ENCODE measurements at places on chromosomes 11 and 22.

DNA sequence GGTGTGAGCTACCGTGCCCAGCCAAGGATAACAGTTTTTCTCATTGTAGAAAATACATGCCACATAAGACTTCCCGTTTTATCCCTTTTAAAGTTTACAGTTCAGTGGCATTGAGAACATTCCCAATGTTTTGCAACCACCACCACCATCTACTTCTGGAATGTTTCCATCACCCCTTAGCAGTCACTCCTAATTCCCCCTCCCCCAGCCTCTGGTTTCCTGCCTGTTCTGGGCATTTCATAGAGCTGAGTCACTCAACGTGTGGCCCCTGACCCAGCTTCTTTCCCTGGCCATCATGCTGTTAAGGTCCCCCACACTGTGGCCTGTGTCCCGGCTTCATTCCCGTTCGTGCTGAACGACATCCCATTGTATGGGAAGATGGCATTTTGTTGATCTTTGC is 30.7 kb downstream of the FGF4 start:
- DNase-seq, result no peak

- no peak for DNase-seq
These were observed 61.5 kb downstream of the BTG4 start for GRCh38 chr11:111450480-111451320.

DNA sequence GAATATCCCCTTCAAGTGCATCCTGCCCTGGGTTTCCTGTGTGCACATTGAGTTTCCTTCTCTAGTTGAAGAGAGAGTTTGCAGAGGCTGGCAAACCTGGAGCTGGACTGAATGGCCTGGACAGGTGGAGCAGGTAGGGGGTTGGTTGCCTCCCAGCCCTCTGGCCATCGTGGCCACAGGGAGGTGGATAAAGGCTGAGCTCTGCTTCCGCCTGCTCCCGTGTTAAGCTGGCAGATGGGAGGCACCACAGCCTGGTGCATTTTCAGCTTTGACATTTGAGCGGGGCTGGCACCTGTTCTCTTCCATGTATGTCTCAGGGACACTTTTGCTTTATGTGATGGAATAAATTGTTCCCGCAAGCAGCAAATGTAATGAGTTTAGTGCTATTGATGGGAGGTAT is 11.1 kb downstream of the MICAL2 start:
- no peak for DNase-seq

GRCh38 chr11:129282634-129283033 is 90.5 kb upstream of the ARHGAP32 start:
- DNase-seq, result no peak

- DNase-seq, result no peak
These were observed 35.4 kb upstream of the CARS1 start for GRCh38 chr11:3092603-3093141.

DNA sequence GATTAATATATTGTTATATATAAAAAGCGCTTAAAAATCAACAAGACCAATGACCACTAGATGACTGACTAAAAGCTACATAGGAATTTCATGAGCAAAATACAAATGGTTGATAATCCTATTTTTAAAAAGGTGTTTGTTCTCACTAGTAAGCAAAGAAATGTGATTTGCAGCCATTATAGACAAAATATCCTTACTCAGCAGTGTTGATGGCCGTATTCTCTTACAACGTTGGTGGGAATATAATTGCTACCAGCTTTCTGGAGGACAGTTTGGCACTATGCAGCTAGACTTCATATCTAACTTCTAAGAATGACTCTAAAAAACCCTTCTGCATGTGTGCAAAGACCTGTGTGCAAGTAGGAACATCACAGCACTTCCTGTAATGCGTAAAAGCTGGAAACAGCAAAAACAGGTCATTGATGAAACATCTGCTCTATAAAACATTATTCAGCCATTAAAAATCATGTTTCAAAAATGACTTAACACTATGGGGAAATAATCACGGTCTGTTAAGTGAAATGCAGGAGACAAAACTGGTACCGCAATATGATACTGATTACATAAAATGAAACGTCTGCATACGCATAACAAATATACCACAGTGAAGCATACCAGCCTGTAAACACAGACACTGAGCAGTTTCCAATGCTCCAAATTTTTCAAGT is 70.1 kb upstream of the LINC01488 start:
- no peak for DNase-seq

GRCh38 chr11:76415073-76415472 is 29.7 kb upstream of the EMSY start:
- no peak for DNase-seq

GRCh38 chr22:27695925-27696324 is 105.6 kb downstream of the MN1 start:
- no peak for DNase-seq

DNA sequence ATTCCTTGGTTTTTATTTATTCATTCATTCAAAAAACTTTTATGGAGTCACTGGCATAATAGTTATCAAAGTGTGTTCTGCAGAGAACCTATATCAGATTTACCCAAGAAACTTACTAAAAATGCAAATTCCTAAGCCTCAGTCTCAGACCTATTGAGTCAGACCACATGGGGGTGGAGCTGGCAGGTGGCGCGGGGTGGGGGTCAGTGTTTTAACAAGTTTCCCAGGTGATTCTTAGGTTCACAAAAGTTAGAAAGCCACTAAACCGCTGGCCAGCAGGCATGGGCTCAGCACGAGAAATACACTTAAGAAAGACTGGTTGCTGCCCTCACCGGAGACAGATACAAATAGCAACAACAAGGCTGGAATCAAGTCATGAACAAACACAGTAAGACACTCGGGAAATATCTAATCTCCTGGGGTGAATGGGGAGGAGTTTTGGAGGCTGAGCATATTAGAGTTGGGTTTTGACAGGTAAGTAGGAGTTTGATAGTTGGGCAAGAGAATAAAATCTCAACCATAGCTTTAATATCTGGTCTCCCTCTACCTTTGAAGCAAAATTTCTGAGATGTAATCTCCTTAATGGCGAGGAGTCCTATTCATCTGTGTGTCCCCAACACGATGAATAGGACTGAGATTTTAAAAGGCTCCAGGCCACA is 167.5 kb upstream of the NECTIN1 start:
- no peak for DNase-seq

- DNase-seq, result no peak
These were observed 25.3 kb upstream of the SESN3 start for GRCh38 chr11:95256321-95256779.

DNA sequence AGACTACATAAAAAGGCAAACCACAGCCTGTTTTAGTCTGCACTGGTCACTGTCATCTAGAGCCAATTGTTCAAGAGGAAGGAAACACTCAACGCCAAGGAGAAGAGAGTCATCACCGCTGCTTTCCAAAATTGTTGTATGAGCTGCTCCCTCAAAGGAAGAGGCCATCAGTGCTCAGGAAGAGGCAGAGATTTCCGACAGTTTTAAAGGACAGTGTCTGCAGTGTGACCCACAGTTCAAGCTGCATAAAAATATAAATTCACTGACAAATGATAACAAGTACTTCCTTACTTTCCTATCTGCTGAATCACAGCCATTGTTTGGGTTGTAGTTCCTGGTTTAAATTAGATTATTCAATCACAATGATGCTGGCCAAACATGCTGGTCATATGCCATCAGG is 16.4 kb downstream of the PRCP start:
- no peak for DNase-seq

DNA sequence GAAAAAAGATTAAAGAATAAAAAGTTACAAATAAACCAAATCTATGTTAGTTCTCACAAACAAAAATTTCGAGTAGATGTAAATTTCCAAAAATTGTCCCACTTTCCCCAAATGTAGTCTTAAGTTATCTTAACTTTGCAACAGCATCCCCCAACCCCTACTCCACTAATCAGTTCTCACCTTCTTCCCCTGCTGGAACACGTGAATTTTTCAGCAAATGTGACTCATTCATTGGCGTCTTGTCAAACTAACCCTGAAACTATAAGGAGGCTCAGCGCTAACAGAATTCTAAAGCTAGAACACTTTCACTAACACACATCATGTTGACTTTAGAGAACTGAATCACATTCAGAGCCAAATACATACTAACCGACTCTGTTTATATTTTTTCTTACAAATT is 46.1 kb downstream of the PHF21A start:
- peak; percentile 36 for DNase-seq

GRCh38 chr22:20061481-20061861 is 18.6 kb upstream of the DGCR8 start:
- DNase-seq, result no peak

- no peak for DNase-seq
These were observed 43.6 kb downstream of the TENM4 start for GRCh38 chr11:79397252-79397651.

- DNase-seq, result no peak
These were observed 1.5 kb downstream of the RPL3 start for GRCh38 chr22:39317775-39318506.

DNA sequence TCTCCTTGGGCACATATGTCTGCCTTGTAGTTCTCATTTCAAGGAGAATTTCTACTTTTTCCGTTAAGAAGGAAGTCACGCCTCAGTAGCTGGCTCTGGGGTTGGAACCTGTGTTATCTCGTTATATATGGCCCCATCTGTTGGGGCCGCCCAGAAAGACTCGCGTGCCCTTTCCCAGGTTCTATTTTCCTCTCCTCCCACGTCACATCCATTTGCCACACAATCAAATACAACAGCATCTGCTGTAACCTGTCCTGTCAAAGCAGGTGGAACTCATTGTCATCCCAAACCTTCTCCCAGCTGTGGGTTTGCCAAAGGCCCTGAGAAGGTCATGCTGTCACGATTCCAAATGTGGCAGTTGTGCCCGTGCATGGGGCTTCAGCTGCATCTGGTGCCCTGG is 213.1 kb upstream of the ZBED5 start:
- no peak for DNase-seq

GRCh38 chr11:1748636-1749394 is 1.6 kb downstream of the IFITM10 start:
- no peak for DNase-seq

DNA sequence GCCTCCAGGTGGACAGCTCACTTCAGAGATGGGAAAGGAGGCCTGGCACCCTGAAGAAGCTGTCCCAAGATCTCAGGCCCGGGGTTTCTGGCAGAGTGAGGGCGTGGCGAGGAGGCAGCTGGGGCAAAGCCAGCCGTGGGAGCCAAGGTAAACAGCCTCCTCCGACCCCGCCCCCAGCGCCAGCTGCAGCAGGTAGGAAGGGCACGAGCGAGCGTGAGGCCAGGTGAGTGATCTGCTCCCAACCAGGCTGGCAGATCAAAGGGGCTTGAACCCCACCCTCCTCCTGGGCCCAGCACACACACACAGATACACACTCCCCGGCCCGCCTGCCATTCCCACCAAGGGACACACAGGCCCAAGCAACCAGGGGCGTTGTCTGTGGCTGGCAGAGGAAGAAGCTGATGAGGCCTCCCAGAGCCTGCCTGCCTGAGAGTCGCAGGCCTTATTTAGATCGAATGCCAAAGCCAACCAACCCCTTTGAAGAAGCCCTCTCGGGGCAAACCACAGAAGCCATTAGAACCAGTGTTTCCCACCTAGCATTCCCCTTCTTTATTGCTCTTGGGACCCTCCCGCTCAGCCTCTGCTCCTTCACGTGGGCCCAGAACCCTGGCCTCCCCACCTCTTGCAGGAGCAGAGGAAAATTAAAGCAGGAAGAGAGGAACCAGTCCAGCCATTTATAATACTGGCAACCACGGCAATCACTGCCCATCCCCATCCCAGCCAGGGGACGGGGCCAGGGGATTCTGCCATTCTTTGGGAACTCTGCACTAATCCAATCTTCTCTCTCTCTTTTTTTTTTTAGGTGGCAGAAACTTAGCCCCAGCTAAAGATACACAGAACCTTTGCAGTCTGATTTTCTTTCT is 5.0 kb downstream of the PDGFB start:
- DNase-seq, result peak; percentile 40

- no peak for DNase-seq
These were observed 377.2 kb downstream of the CTTN start for GRCh38 chr11:70775386-70776075.

- DNase-seq, result no peak
These were observed 13.2 kb downstream of the PHLDB1 start for GRCh38 chr11:118620529-118621070.

DNA sequence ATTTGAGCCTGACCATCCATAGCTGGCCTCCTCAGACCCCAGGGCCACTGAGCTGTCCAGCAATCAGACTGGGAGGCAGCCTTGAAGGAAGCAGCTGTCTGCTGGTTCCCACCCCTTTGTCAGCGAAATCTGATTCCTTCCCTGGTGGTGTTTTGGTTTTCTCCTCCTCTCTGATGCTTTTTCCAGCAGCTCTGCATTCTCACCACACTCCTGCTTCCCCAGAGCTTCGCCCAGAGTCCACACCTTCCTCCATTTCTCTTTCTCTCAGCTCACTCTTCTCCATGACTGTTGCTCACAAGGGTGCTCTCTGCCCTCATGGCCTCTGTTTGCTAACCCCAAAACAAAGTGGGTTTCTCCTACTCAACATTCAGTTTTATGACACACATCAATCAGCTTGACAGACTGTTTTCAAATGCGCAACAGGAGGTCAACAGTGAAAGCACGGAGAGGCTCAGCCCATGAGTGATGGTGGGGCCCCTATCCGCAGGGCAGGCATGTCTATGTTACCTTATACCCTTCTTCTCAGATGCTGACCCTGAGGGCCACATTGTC is 130.6 kb upstream of the MTNR1B start:
- no peak for DNase-seq

- peak; percentile 29 for DNase-seq
These were observed 96.9 kb downstream of the TEAD1 start for GRCh38 chr11:12770966-12771597.

DNA sequence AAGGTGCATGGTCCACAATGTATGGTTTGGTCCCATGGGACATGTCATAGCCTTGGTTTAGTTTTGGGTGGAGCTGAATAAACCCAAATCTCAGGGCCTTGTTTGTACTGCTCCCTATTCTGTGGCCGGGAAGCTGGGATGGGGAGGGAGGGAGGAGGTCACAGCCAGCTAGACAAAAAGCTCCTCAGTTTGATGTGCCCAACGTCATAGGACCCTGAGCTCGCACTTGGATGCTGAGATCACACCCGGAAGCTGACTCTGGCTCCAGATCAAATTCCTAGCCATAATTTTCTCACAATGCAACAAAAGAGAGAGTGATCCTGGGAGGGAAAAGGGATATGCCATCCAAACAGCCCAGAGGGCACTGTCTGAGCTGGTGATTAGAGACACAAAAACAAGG is 1.5 kb downstream of the HSPB2 start:
- no peak for DNase-seq

GRCh38 chr11:41982975-41983374 is 523.5 kb upstream of the LRRC4C start:
- DNase-seq, result no peak

DNA sequence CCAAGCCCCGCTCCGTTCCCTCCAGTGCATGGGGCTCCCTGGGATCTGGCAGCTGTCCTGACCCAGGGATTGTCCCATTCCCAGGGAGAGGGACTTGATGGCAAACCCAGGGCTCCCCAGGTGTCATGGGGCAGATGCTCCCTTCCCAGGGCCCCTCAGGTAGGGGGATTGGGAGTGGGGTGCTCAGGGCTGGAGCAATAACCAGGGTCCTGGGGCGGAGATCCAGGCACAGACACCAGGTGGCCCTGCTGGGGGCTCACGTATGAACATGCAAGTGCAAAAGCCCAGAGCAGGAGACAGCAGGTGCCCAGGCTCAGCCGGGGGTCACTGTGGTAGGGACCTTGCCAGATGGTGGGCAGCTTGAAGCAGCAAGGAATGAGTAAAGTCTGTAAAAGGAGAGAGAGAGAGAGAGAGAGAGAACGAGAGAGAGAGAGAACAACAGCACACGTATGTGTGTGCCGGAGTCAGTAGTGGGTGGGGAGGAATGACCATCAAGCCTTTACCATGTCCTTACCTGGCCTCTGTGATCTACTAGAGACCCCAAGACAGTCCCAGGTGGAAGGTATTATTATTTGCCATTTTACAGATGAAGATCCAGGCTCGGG is 19.3 kb upstream of the MPPED1 start:
- no peak for DNase-seq

Data from epithelial cell of prostate (primary cell).